Stimulated activated CD4-positive, alpha-beta T cell treated with anti-CD3 and anti-CD28 coated beads, Interleukin-1b, Interleukin-23, amount 100 ng/mL, for 1 hour (primary cell): ENCODE measurements at places on chromosomes 4 and X.

DNA sequence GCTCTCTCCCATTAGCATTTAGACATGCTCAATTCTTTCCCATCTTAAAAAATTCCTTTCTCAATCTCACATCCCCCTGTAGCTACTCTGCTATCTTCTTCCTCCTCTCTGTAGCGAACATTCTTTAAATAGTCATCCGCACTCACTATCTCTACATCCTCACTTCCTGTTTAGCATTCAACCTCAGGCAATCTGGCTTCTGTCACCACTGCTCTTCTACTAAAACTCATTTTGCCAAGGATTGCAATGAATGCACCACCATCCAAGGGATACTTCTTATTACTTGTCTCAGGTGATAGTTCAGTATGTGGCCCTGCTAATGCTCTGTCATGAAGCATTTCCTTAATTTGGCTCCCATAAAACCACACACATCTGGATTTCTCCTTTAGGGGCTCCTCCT is 10.9 kb upstream of the TET2 start:
- no peak for DNase-seq

DNA sequence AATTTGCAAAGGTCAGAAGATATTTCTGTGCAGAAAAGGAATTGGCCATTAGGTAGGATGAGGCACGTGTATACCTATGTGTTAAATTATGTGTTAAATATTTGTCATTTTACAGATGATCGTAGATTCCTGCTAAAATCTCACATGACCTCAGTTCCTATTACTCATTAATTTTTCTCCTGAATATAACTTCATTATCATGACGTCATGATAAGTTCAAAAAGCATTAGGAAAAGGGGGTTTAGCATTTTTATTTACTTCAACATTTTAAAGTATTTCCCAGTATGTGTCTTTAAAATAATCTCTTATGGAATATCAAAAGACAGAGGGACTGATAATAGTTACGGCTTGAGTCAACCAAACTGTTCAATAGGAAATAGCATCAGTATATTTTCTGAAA is 372.8 kb downstream of the IL1RAPL1 start:
- DNase-seq, result no peak

DNA sequence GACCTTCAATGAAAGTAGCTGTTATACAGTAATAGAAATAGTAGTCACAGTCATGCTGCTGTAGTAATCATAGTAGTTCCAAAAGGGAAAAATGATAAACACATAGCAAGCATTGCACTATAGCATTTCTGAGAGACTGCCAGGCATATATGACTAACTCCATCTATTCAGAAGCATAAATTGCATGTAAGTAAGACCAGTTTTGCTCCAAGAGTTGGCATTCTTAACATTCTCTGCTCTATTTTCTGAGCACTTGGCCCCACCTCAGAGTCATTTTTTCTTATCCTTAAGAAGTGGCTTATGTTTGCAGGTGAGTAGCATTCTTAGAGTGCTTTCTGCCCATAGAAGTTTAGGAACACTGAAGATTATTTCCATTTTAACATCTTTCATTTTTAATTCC is 490.3 kb upstream of the TECRL start:
- DNase-seq, result no peak

- no peak for DNase-seq
Measured at GRCh38 chr4:157291071-157291470, 70.5 kb downstream of the GRIA2 start.

DNA sequence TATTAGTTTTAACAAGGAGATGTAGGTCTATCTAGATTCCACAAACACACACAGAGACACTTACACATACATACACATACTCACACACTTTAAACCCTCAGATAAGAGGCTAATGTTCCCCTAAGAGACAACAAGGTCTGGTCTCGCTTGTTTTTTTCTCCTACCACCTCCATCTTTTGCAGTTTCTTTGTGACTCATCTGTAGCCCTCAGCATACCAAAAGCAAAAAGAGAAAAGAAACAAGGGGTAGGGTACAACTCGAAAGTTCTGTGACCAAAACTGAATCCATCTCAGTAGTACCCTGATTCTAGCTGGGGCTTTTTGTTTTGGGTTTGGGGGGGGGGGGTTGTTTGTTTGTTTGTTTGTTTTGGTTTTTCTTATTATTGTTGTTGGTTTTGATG is 12.2 kb upstream of the EXOSC9 start:
- no peak for DNase-seq

GRCh38 chr4:42716996-42717395 is 60.1 kb upstream of the ATP8A1 start:
- no peak for DNase-seq

DNA sequence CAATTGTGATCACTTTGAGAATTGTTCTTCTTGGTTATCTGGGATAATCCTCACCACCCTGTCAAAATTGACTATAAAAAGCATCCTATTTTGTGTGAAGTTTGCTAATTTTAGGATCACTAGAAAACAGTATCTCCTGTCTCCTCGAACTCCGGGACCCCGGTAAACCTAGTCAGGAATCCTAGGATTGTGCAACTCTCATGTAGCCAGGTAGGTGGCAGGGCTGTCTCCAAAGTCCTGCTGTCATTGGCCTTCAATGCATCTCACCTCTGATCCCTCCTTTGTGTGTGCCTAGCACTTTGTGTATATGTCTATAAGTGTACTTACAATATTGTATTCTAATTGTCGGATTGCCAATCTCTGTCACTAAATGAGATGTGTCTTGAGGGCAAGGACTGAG is 1564.8 kb downstream of the RPA4 start:
- DNase-seq, result no peak

DNA sequence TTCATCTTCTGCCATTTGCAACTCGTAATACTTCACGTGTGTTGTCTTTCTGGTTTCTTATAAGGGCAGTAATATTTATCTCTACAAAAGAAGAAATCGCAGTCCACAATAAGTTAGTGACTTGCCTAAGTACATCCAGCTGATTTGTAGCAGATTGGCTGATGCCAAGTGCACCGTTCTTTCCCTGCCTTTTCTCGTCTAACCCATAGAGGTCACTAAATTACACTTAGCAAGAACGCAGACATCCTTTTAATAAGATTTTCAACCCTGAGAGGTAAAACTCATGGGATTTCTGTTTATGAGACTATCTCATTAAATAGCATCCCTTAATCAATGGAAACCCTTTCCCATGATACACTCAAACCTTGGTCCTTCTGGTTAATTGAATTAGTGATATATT is 408.6 kb upstream of the ACTRT1 start:
- DNase-seq, result no peak

DNA sequence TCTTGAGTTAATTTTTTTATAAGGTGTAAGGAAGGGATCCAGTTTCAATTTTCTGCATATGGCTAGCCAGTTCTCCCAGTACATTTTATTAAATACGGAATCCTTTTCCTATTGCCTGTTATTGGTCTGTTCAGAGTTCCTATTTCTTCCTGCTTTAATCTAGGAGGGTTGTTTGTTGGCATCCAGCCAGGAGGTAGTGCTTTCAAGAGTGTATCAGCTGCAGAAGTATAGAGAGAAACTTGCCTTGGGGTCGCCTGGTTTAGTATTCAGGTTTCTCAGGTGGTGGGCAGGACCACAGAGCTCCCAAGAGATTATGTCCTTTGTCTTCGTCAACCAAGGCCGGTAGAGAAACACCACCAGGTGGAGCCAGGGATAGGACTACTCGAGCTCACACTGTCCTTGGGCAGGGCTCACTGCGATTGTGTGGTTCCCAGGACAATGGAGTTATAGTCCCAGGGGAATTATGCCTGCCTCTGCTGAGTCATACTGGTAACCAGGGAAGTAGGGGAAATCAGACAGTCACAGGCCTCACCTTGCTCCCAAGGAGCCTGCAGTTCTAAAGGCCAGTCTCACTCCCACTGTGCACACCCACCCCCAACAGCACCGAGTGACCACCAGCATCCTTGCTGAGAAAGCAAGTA is 168.1 kb downstream of the VSIG4 start:
- no peak for DNase-seq

DNA sequence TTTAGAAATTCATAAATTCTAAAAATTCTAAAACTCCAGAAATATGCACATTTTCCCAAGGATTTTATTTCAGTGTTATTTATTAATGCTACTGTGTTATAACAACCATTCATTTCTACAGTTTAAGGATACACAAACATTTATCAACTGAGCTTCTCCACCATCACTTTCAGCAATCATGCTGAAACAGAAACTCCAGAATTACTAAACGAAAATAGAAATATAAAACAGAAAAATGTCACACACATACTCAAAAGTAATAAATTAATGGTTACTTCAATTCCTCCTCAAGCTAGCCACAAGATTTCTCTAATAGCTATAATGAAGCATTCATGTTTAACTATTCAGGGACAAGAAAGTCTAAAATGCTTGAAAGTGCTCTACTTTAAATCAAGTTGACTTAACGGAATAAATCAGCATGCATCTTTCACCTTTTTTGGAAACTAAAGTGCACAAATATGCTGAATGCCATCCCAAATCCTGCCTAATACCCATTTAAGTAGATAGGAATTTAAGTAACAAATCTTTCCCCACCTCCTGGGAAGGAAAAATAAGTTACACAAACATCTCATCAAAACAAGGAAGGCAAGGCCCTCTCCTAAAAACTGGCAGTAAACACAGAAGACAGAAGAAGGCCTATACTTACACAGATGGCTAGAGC is 563 bp downstream of the FAM13A start:
- DNase-seq, result no peak

DNA sequence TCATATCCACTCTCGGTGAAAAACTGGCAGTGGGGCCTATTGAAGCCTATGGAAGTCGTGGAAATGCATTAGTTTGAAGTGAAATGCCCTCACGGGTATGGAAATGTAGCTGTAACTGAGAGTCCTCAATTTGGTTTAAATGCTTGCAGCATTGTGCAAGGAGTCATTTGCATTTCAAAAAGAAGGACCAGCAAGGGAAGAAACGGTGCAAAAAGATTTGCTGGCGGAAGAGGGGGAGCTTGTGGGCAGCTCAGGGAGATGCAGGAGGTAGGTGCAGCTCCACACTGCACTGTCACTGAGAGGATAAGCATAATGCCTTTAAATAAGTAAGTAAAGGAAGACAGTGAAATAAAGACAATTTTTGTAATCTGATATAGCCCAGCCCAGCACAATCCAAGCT is 400.4 kb upstream of the DIPK2B start:
- DNase-seq, result no peak

DNA sequence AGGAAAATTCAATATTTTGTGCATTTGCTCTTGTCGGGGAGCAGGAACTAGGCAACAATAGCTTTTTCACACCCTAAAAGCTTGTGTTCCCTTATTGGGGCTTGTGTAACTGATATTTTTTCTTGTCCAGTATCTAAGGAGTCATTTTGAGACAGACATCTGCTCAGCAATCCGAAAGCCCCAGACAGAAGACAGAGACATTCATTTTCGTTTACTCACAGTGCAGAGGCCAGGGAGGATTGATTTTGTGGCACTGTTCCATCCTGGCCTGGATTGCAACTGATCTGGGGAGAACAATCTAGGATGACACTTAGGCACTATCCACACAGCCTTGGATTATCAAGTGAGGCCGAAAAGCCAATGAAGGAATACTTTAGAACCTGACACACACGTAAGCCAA is 27.4 kb upstream of the PLAC1 start:
- DNase-seq, result no peak

GRCh38 chrX:9595174-9595573 is 130.3 kb downstream of the TBL1X start:
- no peak for DNase-seq

GRCh38 chr4:173269280-173269679 is 64.9 kb downstream of the HMGB2 start:
- DNase-seq, result no peak

DNA sequence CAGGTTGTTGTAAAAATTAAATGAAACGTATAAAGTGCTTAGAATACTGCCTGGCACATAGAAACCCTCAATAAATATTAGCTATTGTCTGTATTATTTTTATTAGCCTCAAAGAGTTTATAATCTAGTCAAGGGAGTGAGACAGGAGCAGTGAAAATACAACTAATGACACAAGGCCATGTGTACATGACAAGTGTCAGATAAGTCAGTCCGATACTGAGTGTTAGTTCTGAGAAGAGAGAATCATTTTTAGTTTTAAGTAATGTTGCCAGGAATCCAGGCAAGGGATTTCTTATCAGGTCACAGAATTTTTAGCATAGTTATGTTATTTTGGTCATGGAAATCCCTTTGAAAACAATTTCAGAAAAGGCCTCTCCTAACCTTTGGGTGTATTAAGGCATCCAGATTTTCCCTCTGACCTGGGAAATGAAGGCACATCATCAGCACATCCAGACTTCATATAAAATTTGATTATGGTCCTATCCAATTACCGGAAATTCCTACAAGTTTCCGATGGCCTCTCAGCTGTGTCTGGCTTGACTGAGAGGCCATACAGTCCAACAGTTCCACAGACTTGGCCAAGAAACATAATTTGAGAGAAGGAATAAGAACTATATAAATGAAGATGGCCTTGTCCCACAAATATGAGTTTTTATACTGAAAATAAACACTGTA is 35.7 kb downstream of the PPARGC1A start:
- no peak for DNase-seq

- no peak for DNase-seq
Measured at GRCh38 chr4:132437117-132437516, 712.0 kb upstream of the PCDH10 start.

GRCh38 chrX:71974916-71975315 is 64.3 kb downstream of the NHSL2 start:
- DNase-seq, result no peak

- no peak for DNase-seq
Measured at GRCh38 chr4:76515975-76516843, 81.2 kb downstream of the SHROOM3 start.

DNA sequence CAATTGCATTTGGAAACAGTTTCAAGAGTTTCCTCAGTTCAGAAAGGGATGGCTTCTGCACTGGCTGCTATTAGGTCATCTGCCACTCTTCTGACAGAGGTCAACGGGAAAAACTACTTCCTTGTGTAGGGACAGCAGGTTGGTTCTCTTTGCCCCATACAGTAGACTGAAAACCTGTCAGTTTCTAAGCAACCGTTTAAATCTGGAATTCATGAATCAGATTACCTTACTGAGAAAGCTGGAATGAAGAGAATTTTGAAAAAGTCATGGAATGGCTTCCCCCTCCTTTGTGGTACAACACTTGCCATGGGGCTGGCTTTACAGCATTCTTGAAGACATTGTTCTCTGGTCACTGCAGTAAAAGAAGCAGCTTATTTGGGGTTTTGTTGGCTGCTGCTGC is 240.3 kb downstream of the IL1RAPL2 start:
- DNase-seq, result no peak

DNA sequence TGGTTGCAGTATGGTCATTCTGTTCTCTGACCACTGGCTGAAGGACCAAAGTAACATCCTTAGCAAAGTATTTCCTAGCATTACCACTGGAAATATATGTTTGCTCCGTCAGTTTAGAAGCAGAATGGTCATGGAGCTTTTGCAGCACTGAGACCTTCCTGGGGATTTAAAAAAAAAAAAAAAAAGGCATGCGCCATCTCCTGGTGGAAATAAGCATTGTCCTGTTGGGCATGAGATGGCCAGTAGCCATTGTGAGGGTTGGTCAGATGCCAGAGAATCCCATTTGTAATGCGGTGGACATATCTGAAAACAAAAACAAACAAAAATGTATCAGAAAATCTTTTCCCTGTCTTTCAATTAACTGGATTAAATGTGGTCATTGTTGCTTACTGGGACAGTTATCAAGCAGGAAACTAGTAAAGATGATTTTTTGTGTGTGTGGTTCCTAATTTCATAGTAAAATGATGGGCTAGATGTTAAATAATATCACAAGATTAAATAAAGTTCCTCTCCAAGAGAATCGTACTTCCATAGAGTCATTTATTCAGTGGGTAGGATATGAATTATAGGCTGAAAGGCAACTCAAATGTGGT is 139.6 kb downstream of the SOWAHB start:
- no peak for DNase-seq
